ENCODE measurements at places on chromosomes 5 and 9.
A peak's percentile ranks its signal among the peaks of the same experiment; 100 is the strongest.

- DNase-seq = no peak
These were observed 115.1 kb upstream of the DAP start for GRCh38 chr5:10876006-10876744.

DNA sequence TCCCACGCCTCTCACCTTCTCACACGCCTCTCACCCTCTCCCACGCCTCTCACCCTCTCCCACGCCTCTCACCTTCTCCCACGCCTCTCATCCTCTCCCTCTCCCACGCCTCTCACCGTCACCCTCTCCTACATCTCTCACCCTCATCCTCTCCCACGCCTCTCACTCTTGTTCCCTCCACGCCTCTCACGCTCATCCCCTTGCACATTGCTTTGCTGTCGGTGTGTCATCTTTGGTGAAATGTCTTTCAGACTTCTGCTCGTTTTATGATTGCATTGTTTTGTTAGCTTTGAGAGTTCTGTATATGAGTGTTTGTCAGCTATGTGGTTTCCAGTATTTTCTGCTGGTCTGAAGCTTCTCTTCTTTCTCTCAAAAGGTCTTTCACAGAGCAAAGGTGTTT lies 102.7 kb downstream of the EHMT1 start:
- no peak for DNase-seq

DNA sequence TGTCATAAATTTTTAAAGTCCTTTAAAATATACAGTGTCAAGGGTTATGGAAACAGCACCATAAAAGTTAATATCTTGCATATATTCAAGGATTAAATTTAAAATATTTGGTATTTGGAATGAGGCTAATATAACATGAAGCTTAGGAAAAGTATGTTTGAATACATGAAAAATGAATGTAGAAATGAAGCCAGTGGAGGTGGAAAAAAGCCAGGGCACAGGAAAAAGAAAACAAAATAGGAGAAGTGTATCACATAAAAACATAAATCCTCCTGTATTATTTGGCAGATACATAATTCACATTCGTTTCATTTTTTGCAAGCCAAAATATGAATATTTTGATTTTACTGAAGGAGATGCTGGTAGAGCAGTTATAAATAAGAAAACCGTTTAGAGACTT lies 587.0 kb upstream of the ZNF608 start:
- DNase-seq = no peak

DNA sequence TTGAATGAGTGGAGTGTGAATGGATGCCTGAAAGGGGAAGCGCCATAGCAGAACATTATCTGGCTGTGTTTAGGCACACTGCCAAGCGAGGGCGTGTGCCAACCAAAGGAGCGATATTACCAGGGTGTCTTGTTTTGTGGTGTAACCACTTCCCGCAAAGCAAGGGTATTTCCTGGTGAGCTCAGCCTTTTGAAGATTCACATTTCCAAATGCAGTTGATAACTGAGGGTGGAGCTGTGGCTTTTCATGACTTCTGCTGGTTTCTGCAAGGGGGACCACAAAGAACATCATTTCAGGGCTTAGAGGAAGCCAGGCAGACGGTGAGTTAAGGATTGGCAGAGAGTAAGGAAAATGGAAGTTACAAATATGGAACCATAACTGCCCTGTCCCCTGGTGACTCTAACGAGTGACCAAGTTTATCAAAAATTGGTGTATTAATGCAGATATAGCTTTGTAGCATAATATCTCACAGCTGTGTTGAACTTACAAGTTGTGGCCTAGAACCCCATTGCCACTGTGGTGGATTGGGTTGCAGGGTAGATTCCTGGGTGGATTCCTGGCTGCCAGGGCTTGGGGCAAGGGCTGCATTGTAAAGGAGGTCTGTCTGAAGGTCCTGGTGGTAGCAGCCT lies 71.4 kb downstream of the RALGPS1 start:
- peak; percentile 97 for DNase-seq

DNA sequence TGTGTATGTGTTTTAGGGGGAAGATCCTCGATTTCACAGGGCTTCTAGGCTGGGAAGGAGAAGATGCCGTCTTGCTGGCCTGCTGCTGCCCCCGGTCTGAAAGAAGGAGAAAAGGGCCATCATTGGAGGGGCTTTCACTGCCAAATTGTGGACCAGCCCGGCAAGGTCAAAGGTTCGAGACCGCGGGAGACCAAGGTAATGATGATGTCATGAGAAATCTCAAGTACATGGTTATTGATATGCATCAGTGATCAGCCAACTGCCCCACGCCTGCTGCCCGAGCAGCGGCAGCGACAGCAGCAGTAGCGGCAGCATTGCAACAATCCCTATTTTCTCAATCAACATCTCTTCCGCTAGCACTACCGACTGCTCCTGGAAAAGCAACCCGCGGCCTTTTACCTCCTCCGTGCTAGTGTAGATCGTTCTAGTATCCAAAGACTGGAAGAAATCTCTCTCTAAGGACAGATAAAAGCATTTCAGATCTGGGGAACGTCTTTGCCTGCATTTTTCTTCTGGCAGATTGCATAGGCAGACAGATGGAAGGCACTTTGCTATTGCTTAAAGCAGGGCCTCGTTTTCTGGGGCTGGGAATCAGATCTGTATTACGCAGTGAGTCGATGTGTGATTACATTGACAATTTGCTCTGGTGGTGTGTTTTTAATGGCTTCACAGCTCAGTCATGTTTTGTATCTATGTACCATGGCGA lies 215.3 kb downstream of the MEF2C start:
- no peak for DNase-seq

DNA sequence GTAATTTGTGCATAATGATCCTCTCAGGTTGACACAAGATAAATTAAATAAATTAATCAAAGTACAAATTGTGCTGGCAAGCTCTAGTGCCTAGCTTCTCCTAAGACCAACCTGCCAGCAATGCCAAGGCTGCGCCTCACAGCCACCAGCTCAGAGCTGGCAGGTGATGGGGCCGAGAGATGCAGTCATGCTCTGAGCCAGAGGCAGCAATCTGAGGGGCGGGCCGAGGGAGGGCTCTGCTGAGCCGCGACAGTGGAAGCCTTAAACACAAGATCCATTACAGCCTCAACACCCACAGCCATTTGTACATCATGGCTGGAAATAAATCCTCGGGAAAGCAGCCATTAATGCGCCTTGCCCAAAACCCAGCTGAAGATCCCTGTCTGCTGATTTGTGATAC lies 20.3 kb downstream of the MED27 start:
- DNase-seq = no peak

Data from kidney tubule cell (primary cell).